Type B pancreatic cell (in vitro differentiated cells): ENCODE measurements at places on chromosomes 5 and 9.

GRCh38 chr5:62647241-62647640 is 68.6 kb downstream of the LRRC70 start:
- no peak for DNase-seq

DNA sequence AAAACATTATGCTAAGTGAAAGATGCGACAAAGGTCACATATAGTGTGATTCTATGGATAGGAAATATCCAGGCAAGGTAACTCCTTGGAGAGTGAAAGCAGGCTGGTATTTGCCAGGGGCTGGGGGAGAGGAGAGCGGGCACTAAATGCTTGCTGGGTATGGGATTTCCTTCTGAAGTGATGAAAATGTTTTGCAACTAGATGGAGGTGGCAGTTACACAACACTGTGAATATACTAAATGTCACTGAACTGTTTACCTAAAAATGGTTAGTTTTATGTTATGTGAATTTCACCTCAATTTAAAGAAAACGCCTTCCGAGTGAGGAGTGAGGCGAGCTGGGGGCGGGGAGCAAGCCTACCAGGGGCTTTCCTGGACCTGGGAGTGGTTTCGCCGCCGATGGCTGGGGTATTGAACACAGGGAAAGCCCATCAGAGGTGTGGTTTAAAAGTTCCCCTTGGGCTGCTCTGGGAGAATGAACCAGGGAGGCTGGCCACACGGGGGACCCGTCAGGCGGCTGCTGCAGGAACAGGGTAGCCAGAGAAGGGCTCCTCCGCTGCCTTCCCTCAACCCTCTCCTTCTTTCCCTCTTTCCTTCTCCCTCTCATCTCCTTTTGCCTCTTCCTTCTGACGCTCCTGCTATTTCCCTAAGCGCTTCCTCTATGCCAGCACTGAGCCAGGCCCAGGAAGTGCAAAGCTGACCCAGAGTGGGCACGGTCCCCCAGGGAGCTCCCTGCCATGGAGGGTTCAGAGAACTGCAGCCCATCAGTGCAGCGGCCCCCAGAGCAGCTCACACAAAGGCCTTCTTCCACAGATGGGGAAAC is 4.9 kb downstream of the AKNA start:
- no peak for DNase-seq

GRCh38 chr9:137787786-137788505 is 89.6 kb upstream of the CACNA1B start:
- DNase-seq = no peak

GRCh38 chr9:100286257-100286656 is 66.5 kb downstream of the TEX10 start:
- no peak for DNase-seq

DNA sequence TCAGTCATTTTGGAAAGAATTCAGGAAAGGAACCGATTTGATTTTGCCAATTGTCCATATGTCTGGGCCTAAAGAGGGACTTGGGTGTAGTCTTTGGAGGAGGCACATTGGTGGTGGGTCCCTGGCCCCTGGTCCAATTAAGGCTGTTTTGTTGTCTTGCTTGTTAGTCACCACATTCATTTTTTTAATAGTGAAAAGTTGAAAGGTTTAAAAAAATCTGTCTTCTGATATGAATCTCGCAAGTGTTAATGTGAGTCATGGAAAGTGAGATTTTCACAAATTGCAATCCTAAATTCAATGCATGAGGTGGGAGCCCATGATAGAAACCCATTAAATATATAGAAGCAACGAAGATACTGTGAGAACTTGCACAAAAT is 165.9 kb upstream of the OTULINL start:
- no peak for DNase-seq

GRCh38 chr9:132505991-132506655 is 76.3 kb upstream of the BARHL1 start:
- no peak for DNase-seq

DNA sequence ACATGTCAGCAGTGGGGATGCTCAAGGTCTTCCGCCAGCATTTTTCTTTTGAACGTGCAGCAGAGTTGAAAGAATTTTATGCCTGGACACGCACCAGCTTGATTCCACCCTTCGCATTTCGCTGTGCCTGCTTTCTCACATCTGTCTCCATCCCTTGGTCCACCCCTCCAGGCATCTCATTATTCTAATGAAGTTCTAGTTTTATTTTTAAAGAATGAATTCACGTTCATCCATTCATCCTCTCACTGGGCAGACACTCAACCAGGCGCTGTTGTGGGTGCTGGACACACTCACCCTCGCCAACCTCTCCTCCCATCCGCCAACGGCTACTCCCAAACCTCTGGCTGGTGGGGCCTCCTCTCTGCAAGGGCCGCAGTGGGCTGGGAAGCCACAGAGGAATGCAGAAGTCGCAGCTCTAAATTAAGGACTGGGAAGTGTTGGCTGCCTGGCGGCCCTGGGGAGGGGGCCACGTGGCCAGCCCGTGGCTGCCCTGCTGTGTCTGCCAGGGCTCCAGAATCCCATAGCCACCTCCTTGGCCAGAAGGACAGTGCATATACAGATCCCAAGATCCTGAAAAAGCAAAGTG is 6.7 kb downstream of the SUSD3 start:
- no peak for DNase-seq

GRCh38 chr9:92612292-92612691 is 57.6 kb downstream of the IPPK start:
- DNase-seq = no peak

DNA sequence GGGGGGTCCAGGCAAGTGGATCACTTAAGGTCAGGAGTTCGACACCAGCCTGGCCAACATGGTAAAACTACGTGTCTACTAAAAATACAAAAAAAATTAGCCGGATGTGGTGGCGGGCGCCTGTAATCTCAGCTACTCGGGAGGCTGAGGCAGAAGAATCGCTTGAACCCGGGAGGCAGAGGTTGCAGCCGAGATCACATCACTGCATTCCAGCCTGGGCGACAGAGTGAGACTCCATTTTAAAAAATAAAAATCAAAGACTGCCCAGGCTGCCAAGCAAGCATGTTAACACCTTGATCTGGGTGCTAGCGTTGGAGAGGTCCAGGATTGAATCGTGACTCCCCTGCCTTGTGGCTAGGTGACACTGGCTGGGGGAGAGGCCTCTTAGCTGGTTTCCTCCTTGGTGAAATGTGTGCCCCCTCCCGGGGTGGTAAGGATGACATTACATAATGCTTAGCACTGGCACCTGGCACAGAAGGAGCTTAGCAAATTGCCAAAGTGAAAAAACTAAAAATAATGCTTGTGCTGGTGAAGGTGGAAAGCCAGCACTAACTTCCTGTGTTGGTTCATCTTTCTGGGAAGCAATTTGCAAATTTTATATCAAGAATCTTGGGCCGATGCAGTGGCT is 2.2 kb upstream of the CIZ1 start:
- no peak for DNase-seq

GRCh38 chr5:79743846-79744605 is 54.4 kb downstream of the CMYA5 start:
- DNase-seq = no peak

- no peak for DNase-seq
Measured at GRCh38 chr5:173890195-173890991, 2.2 kb downstream of the CPEB4 start.

- no peak for DNase-seq
Measured at GRCh38 chr9:37082214-37082765, 38.1 kb upstream of the ZCCHC7 start.

DNA sequence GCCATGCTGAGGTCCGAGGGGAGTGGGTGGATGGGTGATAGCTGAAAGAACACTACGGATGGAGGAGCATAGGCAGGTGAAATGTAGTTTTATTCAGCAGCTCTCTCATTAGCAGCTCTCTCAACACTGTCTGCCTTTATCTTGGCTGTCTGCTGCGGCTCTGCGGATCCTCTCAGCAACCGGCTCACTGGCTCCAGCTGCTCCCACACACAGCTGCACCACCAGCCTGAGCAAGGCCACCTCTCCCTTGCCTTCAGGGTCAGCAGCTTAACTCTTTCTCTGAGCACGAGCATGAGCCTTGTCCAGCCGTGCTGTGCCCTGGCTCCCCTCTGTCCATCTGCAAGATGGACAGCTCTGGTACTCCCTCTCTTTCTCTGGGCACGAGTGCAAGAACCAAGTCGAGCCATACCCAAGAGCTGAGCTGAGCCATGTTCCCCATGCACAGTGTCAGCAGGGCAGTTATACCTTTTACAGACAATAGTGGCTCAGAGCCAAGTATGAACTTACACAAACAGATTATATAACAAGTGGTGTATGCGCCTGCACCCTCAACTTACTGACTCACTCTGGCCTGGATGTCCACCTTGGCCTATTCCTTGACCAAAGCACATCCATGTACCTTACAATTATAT is 108.5 kb downstream of the MACIR start:
- DNase-seq = no peak

DNA sequence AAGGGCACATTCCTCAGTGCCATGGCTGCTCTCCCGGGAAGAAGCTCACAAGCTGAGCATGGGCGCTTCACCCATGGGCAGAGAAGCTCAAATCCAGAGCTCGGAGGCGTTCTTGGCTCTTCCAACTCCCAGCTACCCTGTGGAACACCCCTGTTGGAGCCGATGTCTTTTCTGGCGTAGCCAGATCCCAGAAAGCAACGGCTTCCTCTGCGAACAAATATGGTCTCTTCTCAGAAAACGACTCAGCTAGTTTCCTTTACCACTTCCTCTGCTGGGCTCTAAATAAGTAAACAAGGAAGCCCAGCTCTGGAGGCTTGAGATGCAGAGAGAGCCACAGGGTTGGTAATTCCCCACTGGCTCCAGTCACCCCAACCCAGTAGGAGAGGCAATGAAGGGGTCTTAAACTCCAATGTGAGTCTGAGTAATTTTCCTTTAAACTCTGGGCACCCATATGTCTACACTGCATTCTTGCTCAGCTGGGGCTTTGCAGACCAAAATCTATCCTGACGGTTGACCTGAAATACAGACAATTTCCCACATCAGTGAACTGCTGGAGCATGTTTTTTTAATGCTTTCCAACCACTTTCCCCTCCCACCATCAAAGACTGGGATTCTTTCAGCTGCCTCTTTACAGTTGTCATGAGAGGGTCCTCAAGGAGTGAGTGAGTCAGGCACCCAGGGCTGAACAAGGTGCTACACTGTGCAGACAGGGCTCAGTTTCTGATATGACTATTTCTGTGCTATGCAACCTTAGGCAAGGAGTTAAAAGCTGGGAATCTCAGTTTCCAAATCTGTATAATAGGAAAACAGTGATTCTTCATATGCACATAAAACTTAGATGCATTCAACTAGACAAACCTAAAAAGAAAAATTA is at the start of gene LCP2:
Gene LCP2, minus strand, starts transcription at position 189 of the 874 bp plus-strand sequence. Its CDS starts 166 bp downstream, at position 23.
- no peak for DNase-seq

DNA sequence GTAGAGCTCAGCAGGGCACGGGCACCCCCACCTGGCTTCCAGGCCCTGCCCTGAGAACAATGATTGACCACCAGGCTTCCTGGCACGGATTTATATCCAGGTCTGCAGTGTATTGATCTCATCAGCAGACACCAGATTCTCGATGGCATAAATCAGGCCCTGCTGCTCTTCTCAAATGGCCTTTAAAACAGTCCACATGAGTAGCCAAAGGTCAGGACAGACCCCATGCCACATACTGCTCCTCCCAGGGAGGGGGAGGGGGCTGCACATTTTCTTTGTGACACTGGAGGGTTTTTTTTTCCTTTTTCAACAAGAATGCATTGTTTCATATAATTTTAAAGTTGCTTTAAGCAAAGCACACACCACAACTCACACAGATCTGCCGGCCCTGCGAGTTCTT is 85.4 kb downstream of the SEMA4D start:
- no peak for DNase-seq

- DNase-seq = no peak
Measured at GRCh38 chr9:35923927-35924763, 14.9 kb downstream of the SPAAR start.

- DNase-seq = no peak
Measured at GRCh38 chr9:112369817-112370216, 10.1 kb upstream of the HSDL2 start.

GRCh38 chr5:54063817-54064216 is 246.6 kb downstream of the ARL15 start:
- no peak for DNase-seq

- no peak for DNase-seq
Measured at GRCh38 chr5:117690612-117691011, 1116.0 kb upstream of the SEMA6A start.

DNA sequence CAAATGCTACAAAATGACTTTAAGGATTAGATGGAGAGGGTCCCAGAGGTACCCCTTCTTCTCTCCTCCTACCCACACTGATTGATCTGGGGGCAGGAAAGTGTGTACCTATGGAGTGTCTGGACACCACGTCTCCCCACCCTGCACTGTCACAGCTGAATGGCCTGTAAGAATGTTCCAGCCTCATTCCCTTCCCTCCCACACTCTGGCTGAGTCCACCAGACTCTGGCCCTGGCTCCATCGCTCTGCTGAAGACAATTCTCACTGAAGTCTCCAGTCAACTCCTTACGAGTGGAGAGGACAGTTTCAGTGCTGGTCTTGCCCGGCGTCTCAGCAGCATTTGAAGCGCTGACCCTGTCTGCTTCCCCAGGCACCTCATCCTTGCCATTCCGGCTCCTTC is 105.8 kb downstream of the TTLL11 start:
- DNase-seq = no peak

GRCh38 chr9:75775966-75776691 is 114.3 kb upstream of the PCSK5 start:
- DNase-seq = no peak

GRCh38 chr9:94096819-94097577 is 12.7 kb downstream of the PTPDC1 start:
- no peak for DNase-seq

DNA sequence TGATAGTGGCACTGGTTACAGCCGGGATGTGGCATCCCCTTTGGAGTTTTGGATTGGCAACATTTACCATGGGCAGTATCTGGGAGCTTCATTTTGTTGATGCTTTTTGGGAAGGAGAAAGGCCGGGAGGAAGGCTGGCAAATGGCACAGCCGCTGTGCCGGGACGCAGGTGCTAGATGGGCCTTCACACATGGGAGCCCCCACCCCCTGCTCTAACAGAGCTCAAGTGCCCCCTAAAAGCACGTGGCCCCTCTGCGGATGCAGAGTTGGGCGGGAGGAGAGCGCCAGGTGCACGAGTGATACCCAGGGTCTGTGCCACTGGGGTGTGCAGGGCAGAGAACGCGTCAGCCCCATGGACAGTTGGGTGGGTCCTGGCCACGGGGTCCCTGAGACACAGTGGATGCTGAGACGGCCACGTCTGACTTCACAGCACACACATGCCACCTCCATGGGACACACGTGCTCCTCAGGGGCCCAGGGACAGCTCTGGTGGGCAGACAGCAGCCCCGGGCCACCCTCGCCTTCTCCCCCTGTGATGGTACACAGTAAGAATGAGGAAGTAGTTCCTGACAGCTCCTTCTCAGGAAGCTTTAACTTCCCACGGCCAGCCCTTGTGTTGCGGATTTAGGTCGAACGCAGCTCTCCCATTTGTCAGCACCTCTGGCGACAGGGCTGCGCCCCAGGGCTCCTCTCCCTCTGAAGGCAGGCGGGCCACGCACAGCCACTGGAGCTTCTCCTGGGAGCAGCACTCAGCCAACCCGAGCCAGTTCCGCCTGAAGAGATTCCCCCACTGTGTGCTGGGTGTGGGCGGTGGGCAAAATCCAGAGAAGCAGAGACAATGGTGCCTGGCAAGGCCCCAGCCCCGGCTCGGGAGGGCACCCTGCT is 10.8 kb downstream of the SLC9A3 start:
- DNase-seq = no peak
